ENCODE measurements at places on chromosomes 6 and 20. TPM values are rescaled to one million over a fixed set of nuclear protein-coding genes. Genes with fewer than 3 reads are reported as not detected.

OSTM1 gene
- total RNA-seq = 31.1 TPM

DNA sequence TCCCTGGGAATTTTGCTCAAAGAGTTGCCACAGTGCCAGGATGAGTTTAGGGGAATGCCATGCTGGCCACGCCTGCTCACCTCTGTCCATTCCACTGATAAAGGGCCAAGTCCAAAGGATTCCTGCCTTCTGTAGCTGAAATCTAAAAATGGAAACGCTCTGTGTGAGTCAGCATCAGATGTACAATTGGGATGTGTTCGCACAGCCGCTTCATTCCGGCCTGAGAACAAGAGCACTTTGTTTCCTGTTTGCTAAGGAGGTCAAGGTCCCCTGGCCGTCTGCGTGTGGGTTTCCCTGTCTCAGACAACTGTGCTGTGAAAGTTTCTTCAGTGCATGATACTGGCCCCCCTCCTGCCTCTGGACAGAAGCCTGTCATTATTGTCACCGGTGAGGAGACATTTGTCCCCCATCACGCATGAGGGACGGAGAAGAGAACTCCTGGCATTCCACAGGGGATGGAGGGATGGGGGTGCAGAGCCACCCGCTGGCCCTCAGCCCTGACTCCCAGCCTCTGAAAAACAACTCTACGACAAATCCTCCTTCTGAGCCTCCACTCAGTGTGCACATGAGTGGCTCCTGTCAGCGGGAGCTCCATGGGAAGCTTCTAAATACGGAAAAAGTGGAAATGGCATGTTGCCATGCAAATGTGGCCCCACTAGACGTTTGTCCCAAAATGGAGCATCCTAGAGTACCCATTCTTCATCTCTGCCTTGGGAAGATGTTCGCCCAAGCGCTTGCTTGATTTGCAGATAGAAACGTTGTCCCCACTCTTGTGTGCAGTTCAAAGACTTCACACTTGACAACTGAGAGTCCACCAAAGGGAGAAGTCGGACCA is 143.5 kb upstream of the AFDN start:
- peak; percentile 97 for DNase-seq

BPIFA3 gene
- total RNA-seq = not detected

GRCh38 chr6:35141007-35141655 is at the start of gene TCP11:
Gene TCP11 (minus strand): TSS chr6:35141339. CDS start chr6:35140870, 469 bp downstream.
- DNase-seq = peak; percentile 54

SGK2 gene
- total RNA-seq = 0.34 TPM

XKR7 gene
- not detected for total RNA-seq

RALGAPB gene
- total RNA-seq = 29.1 TPM

GRCh38 chr6:139753198-139753861 is 378.9 kb upstream of the CITED2 start:
- DNase-seq = no peak

Measured in dermis blood vessel endothelial cell (primary cell).